ENCODE measurements at places on chromosomes 12 and 14. TPM values are rescaled to one million over a fixed set of nuclear protein-coding genes. Genes with fewer than 3 reads are reported as not detected.

GRCh38 chr14:53638966-53639365, 317.7 kb downstream of the BMP4 start:
- H3K27me3 ChIP-seq, result no peaks in the 10 kb centered on the region
- H3K4me1 ChIP-seq, result no peaks in the 10 kb centered on the region
- H3K27ac ChIP-seq, result no peak overlapping the region
- no peak for DNase-seq

- peaks cover 17% of the 10 kb centered on the region for H3K4me1 ChIP-seq
- no peaks in the 10 kb centered on the region for H3K36me3 ChIP-seq
- no peak for DNase-seq
- H3K27me3 ChIP-seq, result no peaks in the 10 kb centered on the region
- no peak overlapping the region for H3K4me3 ChIP-seq
These were observed 98.8 kb downstream of the SLC25A47 start for GRCh38 chr14:100421756-100422470.

- DNase-seq, result no peak
- peaks cover 25% of the 10 kb centered on the region for H3K4me1 ChIP-seq
- peaks cover 100% of the 10 kb centered on the region for H3K27me3 ChIP-seq
- H3K27ac ChIP-seq, result no peak overlapping the region
- peak overlapping the region; percentile 59 for H3K4me3 ChIP-seq
These were observed 387 bp upstream of the GSC start for GRCh38 chr14:94770251-94770749.

DNA sequence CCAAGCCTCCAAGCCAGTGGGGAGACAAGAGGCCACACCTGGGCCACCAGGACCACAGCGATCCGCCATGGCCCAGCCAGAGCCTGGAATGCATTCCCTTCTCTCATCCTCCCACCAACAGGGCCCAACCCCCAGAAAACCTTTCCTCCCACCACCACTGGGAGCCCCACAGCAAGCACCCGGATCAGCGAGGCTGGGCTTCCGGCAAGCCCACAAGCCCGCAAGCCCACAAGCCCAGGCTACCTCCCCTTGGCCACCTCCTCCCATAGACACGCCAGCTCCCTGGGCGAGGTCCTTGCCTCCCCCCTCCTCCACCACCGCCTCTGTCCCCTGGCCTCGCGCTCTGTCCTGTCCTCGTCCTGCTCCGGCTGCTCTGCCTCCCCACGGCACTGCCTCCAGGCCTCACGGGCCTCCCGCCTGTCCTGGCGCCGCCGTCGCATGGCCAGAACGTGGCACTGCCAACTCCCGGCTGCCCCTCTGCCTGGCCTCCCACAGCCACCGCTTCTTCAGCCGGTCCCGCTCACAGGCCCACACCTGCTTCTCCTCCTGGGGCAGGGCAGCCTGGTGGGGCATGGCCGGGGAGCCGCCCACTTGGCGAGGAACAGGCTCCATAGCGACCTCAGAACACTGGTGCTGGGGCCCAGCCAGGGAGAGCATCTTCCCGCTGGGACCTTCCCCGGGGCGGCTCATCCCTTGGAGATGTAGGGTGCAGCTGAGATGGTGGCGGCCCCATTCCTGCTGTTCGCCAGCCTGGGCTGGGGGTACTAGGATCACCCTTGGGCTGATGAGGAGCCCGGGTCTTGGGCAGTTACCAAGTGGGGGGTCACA, 5.6 kb downstream of the CDK2AP1 start:
- H3K27ac ChIP-seq, result no peak overlapping the region
- H3K4me3 ChIP-seq, result no peak overlapping the region

GRCh38 chr12:121304306-121304705, 7.8 kb upstream of the CAMKK2 start:
- H3K27ac ChIP-seq, result no peak overlapping the region
- peaks cover 23% of the 10 kb centered on the region for H3K36me3 ChIP-seq
- DNase-seq, result no peak
- peaks cover 5% of the 10 kb centered on the region for H3K4me1 ChIP-seq

GRCh38 chr14:57209561-57209960, 59.1 kb downstream of the EXOC5 start:
- peaks cover 71% of the 10 kb centered on the region for H3K36me3 ChIP-seq
- no peaks in the 10 kb centered on the region for H3K27me3 ChIP-seq
- H3K27ac ChIP-seq, result no peak overlapping the region
- DNase-seq, result no peak

DNA sequence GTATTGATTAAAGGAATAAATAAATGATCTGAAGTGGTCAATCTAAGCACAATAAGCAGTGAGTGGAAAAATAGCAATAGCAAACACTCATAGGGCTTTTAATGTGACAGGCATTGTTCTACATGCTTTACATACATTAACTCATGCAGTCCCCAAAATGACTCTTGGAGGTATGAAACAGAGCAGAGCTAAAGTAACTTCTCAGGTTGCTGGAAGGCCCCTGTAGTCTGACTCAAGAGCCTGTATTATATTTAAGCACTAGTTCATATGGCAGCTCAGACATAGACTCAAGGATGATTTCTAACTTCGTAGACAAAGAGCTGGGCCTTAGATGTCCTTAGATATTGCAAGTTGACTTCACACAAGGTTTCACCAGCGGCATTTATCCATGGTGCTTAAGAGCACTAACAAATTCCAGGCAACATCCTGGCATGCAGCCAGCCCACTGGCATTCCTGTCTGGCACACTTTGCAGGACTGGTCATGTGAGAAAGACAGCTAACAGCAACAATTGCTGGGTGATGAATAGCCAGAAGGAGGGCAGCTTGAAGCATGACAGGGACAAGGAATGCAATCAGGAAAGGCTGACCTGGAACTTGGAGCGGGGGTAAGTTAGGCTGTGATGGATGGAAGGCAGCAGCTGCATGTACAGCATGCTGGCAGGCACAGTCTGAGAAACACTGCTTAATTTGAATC, 22.9 kb upstream of the KTN1 start:
- no peaks in the 10 kb centered on the region for H3K27me3 ChIP-seq
- DNase-seq, result peak; percentile 83
- H3K4me1 ChIP-seq, result no peaks in the 10 kb centered on the region
- H3K4me3 ChIP-seq, result no peak overlapping the region

- no peak overlapping the region for H3K27ac ChIP-seq
- no peak overlapping the region for H3K4me3 ChIP-seq
- H3K36me3 ChIP-seq, result no peaks in the 10 kb centered on the region
These were observed 47.6 kb upstream of the HIF1A start for GRCh38 chr14:61647704-61648103.

DNA sequence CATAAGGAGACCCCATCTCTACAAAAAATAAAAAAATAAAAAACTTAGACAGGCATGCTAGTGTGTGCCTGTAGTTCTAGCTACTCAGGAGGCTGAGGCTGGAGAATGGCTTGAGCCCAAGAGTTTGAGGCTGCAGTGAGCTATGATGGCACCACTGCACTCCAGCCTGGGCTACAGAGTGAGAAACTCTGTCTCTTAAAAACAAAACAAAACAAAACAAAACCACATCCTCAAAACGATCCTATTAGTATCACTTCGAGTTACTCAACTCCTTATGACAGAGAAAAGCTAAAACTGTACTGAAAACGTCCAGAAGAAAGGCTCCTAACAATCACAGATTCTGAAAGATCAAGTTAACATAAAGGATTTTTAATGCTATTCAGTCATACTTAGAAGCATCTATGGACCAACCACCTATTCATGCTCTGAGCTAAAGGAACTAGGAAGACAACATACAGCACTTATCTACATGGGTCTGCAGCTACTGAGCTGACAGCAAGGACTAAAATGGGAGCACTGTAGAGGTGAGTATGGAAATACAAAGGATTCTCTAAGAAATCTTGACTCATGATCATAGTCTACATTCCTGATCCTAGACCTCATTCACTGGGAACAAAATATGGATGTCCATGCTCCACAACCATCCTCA, 75.3 kb upstream of the DUSP6 start:
- peak overlapping the region; percentile 25 for H3K27ac ChIP-seq
- H3K27me3 ChIP-seq, result no peaks in the 10 kb centered on the region
- no peak for DNase-seq

DNA sequence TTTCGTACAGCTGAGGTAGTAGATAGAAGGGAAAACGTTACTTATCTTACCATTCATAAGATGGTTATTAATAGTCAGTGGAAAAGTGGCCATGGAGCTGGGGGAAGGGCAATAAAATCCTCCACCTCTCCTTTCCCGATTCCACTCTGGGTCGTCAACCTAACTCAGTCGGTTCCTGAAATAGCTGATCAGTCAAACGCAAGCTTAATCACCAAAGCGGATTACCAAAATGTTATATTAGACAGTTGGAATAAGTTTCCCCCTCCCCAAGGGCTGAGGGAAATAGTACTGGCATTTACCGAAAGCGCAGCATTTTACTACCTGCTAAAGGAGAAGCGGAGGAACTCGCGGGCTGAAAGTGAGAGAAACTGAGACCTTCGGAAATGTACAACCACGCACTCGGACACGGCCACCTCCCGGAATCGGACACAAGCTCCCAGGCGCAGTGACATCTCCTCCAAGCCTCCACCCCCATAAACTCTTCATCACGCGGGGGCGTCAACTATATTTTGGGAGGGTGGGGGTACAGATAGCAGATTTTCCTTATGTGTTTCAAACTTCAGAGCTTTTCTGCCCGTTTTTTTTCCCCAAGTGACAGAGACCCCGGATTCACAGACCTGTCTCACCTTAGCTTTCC, 1.2 kb downstream of the PPM1H start:
- peaks cover 35% of the 10 kb centered on the region for H3K4me1 ChIP-seq
- DNase-seq, result peak; percentile 40
- H3K27me3 ChIP-seq, result peaks cover 8% of the 10 kb centered on the region
- H3K27ac ChIP-seq, result peak overlapping the region; percentile 87
- no peaks in the 10 kb centered on the region for H3K36me3 ChIP-seq

GRCh38 chr14:31320922-31321766, 99.2 kb downstream of the HEATR5A start:
- no peak overlapping the region for H3K27ac ChIP-seq
- no peaks in the 10 kb centered on the region for H3K36me3 ChIP-seq
- H3K27me3 ChIP-seq, result no peaks in the 10 kb centered on the region
- H3K4me3 ChIP-seq, result no peak overlapping the region
- no peak for DNase-seq

PDZRN4 gene
- total RNA-seq, result 14.5 TPM

FAM234B gene
- not detected for total RNA-seq

TPPP2 gene
- total RNA-seq, result not detected

TTLL5 gene
- 48.4 TPM for total RNA-seq

DPF3 gene
- 4.2 TPM for total RNA-seq

LTBP2 gene
- total RNA-seq, result 12.9 TPM

LRRC43 gene
- not detected for total RNA-seq

DACT1 gene
- 0.29 TPM for total RNA-seq

NAA30 gene
- total RNA-seq, result 31.6 TPM

FAM181A gene
- not detected for total RNA-seq

All from stomach (tissue), 19 donors.